Transverse colon (tissue), 4 donors: ENCODE measurements at places on chromosomes 13 and 19. TPM values are rescaled to one million over a fixed set of nuclear protein-coding genes. Genes with fewer than 3 reads are reported as not detected.

The PRR19 gene
- total RNA-seq: 0.41 TPM

The FSD1 gene
- 2.9 TPM for total RNA-seq

The CD22 gene
- 21.1 TPM for total RNA-seq

GRCh38 chr19:13974073-13974472 is 21.8 kb downstream of the DCAF15 start:
- DNase-seq: no peak

DNA sequence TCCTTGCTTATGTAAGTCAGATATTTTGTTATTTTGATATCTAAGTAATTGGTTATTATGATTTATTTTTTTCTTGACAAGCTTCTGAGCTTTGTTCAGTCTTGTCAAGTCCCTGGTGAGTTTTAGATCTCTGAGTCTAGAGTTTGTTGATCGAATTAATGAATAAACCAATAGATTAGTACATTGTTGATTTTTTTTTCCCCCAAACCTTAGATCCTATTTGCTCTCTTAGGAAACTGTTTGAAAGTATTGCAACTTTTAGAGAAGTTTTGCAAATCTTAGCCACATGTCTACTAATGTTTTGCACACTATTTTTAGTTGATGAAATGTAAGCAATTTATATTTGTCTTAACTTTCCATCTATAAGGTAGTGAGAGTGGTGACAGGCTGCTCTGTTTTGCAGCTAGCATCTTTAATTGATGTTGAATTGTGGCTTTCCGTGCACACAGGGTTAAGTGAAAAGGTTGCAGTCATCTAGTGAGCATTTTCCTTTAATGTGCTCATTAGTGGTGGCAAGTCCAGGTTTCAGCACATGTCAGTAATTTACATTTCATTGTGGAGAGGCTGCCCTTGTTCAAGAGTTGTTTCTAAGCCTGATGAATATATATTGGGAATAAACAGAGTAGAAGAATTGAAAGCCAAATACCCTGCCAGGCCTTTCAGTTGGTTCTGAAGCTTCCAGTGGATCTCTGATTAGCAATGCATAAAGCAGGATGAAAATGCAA is 86.3 kb downstream of the PCCA start:
- no peak for DNase-seq

DNA sequence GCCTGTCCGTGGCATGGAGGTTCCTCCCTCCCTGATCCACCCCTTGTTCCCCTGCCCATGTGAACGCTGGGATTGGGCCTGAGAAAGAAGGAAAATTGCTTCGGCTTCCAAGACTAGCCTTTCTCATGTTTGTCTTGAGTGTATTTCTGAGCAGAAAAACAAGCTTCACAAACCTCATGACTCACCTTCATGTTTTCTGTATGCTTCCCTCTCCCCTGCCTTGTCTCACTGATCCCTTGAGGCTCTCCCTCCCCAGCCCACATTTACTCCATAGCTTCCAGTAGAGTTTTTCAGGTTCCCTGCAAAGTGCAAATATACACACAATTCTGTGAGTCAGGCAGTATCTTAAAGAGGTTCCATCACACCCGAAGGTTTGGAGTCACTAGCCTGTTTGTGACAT is 572.4 kb downstream of the UQCRFS1 start:
- no peak for DNase-seq

GRCh38 chr13:73187106-73187505 is 128.3 kb downstream of the KLF5 start:
- no peak for DNase-seq

GRCh38 chr19:54415901-54416673 is 823 bp downstream of the TTYH1 start:
- DNase-seq: no peak

- no peak for DNase-seq
Measured at GRCh38 chr19:45814166-45814780, 835 bp downstream of the RSPH6A start.

GRCh38 chr19:8532225-8532624 is 18.3 kb upstream of the ZNF414 start:
- DNase-seq: no peak

DNA sequence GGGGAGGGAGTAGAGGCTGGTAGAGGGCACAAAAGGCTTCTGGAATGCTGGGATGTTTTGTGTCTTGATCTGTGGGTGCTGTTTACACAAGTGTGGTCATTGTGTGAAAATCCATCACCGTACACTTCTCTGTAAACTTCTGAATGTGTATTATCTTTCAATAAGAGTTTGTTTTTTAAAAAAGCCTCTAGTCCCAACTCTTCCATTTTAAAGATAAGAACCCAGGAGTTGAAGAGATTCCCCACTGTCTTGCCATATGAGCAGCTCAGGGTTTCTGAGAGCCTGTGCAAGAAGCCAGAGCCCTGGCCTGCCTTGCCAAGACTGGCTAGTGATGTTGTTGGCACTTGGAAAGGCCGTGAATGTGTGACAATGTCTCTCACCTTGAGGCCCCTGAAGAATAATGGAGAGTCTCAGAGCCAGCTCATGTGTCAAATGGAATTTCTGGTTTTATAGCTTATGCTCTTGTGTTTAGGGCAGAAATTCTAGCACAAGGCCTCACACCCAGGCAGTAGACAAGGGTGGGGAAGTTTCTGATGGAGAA is 57.5 kb upstream of the NPAS1 start:
- no peak for DNase-seq
